ENCODE measurements at places on chromosomes 1 and 21.
A peak's percentile ranks its signal among the peaks of the same experiment; 100 is the strongest.

DNA sequence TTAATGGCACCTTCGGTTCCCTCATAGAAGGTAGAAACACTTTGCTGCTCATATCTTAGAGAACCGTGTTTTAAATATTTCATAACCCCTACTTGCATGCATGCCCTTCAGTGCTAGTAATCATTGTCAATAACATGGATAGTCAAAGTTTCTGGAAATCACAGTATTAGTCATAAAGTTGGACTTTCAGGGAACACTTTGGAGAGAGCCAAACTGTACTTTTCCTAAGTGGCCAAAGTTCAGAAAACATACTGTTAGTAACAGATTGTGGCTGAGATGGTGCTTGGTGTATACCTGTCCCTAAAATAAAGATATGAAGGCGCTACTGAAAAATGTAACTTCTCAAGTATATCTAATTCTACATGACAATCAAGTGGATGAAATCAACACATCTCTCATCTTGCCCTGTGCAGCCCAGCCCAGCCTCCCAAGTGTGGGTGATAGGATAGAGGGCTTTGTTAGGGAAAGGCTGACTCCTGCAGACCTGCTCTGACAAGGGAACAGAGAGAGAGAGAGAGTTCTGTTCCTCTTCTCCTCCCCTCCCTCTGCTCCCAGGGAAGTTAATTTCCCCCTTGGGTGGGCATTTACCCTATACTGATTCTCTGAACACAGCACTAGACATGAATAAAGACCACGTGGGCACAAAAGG lies 14.4 kb downstream of the MYOC start:
- DNase-seq: no peak

- DNase-seq: no peak
These were observed 18.5 kb upstream of the MAGOH start for GRCh38 chr1:53256511-53257453.

DNA sequence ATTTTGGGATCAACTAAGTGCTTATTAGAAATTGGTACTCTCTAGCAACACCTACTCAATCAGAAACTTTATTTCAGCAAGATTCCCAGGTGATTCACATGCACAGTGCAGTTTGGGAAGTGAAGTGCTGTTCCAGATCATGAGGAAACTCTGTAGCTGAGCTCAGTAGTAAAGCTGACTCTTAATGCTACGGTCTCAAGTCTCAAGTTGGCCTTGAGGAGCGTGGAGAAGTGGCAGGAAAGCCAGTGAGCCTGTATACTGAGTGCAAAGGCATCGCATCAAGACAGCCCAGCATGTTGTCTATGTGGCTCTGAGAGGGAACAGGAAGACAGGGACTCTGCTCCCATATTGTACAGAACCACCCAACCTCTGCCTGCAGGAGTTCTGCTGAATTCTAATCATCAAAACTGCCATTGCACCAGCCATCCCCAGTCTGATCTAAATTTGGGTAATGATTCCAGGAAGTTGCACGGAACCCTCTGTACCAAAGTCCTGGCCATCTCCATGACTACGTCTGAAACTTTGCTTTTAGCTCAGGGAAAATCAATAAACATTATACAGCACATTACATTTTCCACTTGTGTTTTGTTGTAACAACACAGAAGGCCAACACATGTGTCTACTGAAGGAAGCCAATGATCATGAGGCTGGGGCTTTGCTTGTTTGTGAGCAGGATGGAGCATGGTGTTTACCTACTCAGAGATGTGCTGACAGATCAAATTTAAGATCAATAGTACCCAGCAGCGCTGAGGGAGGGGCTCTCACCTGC lies 105.1 kb upstream of the TLR5 start:
- peak; percentile 8 for DNase-seq

DNA sequence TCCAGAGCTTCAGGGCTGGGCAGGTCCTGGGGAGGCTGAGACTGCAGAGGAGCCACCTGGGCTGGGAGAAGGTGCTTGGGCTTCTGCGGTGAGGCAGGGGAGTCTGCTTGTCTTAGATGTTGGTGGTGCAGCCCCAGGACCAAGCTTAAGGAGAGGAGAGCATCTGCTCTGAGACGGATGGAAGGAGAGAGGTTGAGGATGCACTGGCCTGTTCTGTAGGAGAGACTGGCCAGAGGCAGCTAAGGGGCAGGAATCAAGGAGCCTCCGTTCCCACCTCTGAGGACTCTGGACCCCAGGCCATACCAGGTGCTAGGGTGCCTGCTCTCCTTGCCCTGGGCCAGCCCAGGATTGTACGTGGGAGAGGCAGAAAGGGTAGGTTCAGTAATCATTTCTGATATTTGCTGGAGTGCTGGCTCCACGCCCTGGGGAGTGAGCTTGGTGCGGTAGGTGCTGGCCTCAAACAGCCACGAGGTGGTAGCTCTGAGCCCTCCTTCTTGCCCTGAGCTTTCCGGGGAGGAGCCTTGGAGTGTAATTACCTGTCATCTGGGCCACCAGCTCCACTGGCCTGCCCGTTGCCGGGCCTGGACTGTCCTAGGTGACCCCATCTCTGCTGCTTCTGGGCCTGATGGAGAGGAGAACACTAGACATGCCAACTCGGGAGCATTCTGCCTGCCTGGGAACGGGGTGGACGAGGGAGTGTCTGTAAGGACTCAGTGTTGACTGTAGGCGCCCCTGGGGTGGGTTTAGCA lies 9.3 kb downstream of the MYBPH start:
- DNase-seq: no peak

- DNase-seq: no peak
These were observed 11.8 kb downstream of the NUAK2 start for GRCh38 chr1:205309741-205310140.

- DNase-seq: no peak
These were observed 71.7 kb downstream of the APP start for GRCh38 chr21:26098772-26099397.

DNA sequence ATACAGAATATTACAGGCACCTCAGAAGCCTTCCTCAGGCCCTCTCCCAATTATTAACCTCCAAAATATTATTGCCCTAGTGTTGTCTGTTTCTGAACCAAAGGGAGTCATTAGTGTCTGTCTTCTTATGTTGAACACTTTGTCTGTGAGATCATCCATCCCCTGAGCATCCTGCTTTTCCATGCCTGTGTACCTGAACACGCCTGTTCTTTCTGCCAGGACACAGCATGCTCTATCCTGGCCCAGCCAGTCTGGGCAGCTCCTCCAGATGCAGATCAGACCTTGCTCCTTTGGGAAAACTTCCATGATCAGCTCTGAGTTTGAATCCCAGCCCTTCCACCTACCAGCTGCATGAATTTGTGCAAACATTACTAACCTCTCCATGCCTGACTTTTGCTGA lies 11.0 kb upstream of the CDC42 start:
- no peak for DNase-seq

Data from NCI-H774 (cell line).